ENCODE measurements at places on chromosomes 3 and 15.

DNA sequence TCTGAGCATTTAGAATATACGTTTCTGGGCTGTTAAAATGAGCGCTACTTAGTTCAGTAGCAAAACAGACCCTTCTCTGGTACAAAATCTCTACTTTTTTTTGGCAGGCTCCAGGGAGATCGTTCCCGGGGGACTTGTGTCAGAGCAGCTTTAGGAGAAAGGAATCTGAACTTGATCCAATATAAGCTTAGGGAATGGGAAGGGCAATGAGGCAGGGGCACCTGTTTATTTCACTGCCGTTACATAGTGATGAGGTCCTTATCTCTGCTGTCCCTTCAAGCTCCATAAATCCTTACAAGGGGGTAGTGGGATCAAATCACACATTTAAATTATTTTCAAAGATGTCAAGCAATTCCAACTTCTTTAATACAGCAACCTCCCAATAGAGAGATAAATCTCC, 128.7 kb upstream of the BNIP2 start:
- DNase-seq: no peak

GRCh38 chr15:26891448-26892181, 24.8 kb downstream of the GABRA5 start:
- DNase-seq: no peak

DNA sequence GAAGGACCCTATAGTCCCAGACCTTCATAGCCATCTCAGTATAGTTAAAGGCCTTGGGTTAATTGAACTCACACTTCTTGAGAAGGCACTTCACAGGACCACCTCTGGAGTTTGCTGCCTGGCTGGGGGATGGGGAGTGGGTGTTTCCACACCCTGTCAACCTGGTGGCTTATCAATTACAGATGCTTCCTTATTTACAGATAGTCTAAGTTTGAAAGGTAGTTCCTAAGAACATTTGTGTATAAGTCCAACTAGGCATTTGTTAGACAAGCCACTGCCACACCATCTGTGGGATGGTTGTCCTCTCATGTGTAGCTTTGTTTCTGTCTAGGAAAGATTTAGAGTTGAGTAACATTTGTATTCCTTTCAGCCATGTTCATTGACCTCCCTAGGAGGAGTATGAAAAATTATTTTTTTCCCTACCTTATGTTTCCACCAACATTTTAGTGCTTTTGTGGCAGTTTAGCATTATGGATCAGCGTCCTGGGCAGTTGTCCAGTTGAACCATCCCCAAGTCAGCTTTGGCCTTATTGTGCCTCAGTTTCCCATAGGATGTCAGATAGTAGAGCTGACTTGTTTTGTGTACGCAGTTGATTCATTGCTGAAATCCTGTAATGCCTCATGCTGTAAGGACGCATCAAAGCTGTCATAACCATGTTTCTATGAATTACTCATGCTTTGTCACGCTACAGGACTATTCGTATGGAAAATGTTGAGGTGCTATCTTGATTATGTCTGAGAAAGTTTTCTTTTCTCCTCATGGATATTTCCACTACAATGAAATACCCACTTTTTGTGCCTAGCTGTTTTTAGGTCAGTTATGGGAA, 21.2 kb upstream of the SIAH2 start:
- no peak for DNase-seq

GRCh38 chr15:51203797-51204196, 109.1 kb upstream of the TNFAIP8L3 start:
- DNase-seq: no peak

GRCh38 chr3:30721314-30721634, 114.9 kb downstream of the TGFBR2 start:
- DNase-seq: no peak

DNA sequence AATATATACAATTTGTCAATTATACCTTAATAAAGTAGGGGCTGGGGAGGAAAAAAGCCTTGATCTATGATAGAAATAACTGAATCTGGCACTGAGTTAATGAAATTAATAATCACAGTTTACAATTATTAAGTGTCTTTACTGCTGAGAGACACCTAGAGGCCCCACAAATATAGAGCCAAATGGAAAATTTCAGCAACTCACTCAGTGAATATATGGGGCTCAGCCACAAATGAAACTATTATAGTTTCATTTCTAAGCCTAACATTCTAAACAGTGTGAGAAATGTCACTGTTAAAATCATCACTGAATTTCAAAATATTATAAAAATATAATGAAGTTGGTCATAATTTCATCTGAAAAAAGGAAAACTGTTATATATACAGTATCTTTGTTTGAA, 40.3 kb downstream of the GNB4 start:
- no peak for DNase-seq

- no peak for DNase-seq
Measured at GRCh38 chr15:42716626-42717025, 20.3 kb downstream of the CDAN1 start.

- no peak for DNase-seq
Measured at GRCh38 chr3:114706591-114707232, 412.9 kb downstream of the TIGIT start.

- DNase-seq: no peak
Measured at GRCh38 chr3:128491691-128491940, 1.4 kb downstream of the GATA2 start.

GRCh38 chr15:25829073-25829472, 34.1 kb downstream of the ATP10A start:
- DNase-seq: no peak

GRCh38 chr3:71786551-71786950, 1.6 kb upstream of the PROK2 start:
- DNase-seq: no peak

GRCh38 chr15:26841514-26841913, 25.3 kb upstream of the GABRA5 start:
- no peak for DNase-seq

GRCh38 chr3:31277582-31277981, 255.1 kb upstream of the STT3B start:
- DNase-seq: no peak

DNA sequence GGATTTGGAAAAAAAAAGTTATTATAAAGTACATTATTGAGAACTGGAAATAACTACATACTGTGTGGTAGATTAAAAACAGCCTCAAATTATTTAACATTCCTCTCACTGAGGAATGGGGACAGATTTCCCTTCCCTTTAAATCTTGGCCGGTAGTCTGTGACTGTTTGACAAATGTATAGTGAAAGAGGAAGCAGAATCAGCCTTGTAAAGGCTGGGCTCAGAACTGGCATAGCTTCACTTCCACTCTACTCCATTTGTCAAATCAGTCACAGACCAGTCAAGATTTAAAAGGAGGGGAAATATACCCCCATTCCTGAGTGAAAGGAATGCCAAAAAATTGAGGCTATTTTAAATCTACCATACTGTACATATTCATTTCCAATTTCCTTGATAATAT, 18.2 kb upstream of the B4GALT4 start:
- no peak for DNase-seq

- no peak for DNase-seq
Measured at GRCh38 chr3:18720543-18720942, 295.4 kb upstream of the SATB1 start.

- no peak for DNase-seq
Measured at GRCh38 chr15:88812133-88812532, 8.9 kb downstream of the ACAN start.

GRCh38 chr3:193236599-193236998, 4.4 kb upstream of the PLAAT1 start:
- DNase-seq: no peak

DNA sequence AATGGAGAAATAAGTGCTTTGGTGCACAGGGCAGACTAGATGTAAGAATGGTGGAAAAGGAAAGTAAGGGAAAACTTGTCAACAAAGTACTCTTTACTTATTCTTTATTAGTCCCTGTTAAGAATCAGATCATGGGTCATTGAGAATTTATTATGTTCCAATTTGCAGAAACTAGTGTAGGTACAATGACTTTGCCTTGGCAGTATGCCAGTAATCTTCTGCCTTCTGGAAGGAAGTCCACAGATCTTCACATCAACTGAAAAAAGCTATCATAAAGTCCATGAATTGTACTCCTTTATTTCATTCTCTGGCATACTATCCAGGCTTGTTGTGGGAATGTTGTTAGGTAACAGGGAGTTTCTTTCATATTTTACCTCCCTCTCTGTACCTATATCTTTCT, 88.2 kb upstream of the FLNB start:
- no peak for DNase-seq

DNA sequence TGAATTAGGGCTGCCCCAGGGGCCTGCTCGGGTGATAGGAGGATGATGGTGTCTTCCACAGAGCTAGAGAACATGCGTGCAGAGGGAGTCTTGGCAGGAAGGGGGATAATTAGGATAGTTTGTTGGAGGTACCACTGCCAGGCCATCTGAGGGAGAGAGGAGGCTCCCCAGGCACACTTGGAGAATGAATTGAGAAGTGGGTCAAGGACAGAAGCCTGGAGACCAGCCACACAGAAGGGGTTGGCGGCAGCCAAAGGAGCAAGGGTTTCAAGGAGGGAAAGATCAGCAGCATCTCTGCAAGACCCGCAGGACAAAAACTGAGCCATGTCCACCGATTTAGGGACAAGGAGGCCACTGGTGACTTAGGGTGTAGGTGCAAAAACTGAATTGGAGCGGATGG, 6.9 kb downstream of the SLC28A1 start:
- DNase-seq: no peak

DNA sequence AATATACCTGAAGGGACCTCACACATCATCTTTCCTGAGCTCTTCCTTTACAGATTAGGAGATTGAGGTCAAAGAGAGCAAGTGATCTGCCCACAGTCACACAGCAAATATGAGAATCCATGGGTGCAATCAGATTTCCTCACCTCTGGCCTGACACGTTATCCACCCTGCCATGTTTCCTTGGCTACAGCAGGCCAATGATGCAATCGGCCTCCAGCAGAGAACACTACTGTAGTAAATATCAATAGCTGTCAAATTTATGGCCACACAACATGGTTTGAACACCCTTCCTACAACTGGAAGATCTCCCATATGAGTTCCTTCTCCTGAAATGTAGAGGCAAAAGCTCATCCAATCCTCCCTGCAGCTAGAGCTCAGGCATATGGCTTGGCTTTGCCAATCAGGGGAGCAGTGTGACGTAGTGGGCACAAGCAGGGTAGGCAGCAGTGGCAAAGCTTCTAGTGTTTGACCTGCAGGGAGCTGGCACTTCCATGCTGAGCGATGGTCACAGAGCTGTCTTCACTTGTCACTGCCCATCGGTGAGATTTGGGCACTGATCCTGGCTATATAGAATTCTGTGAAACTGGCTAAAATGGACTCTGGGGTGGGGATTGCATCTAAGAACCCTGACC, 271.3 kb downstream of the TJP1 start:
- no peak for DNase-seq

DNA sequence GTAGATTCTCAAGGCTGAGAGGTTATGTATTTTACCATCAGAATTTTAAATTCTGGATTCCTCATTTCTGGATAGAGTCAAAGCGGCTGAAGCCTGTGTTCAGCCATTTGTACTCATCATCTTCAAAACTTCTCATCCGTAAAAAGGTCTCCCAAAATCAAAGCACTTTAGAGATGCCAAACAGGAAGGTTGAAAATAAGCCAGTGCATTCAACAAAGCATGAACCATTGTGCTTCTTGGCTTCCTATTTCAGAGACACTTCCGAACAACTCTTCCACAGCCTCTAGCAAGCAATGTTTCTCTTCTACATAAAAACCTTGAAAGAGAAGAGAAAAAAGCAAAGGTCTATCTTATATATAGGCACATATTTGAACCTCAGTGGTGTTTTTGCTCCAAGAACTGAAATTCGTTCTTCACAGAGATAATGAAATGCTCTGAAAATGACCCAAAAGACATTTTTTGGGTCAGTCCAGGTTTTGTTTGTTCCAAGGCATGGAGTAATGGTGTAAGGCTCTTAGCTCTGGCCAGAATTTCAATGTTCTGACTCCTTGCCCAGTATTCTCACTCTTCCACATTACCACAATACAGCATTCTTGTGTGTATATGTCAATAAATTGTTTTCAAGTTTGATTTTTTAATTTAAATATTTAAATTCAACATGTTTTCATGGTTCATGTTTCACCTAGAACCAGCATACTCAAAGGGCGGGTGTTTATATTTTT, 163.1 kb downstream of the STAC start:
- no peak for DNase-seq

GRCh38 chr15:41932101-41932500, 38.2 kb upstream of the SPTBN5 start:
- DNase-seq: no peak

GRCh38 chr15:60782316-60782715, 303.4 kb upstream of the ICE2 start:
- DNase-seq: no peak

DNA sequence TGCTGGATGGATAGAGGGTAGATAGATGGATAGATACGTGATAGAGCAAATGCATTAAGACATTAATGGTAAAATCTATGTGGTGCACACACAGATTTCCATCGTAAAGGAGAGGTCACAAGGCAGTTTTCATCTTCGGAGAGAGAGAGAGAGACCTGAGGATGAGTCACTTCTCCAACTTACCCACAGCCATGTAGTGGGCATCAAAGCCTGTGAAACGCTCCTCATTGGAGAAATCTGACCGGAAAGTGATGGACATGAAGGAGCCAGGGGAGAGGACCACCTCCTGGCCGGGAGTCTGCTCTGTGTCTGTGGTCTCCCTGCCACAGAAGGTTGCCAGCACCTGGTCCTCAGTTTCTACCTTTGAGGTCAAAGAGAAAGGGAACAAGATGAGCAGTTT, 29.2 kb downstream of the MASP1 start:
- DNase-seq: no peak

- DNase-seq: no peak
Measured at GRCh38 chr3:10912786-10913185, 79.8 kb upstream of the SLC6A1 start.

GRCh38 chr15:60993948-60994347, 235.2 kb downstream of the RORA start:
- DNase-seq: no peak

DNA sequence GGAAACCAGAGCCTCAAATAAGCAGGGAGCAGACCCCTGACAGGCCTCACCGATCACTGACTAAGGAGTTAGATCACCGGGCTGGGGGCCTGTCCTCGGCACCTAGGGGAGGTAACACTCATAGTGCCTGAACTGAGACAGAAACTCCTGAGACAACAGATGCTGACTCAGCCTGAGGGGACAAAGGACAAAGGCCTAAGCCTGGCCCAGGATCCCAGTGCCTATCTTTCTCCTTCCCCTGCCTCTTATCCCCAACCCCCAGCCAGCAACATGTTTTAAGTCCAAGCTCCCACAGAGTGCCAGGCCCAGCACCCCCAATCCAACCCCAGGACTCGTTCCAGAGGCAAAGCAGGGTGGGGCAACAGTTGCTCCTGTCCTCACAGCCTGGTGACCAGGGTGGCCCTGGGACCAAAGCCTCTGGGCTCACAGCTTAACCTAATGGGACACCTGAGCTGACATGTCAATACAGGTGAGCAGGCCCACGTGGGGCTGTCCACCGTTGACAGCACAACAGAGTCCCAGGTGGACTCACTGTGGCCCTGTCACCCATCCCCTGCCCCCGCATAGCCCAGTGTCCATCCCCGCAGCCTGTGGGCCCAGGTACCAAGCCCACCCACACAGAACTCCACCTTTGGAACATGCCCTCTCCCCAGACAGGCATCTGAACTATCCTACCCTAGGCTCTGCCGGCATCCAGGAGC, 37.4 kb downstream of the ADCY5 start:
- no peak for DNase-seq

GRCh38 chr3:30221619-30222018, 384.8 kb upstream of the TGFBR2 start:
- DNase-seq: no peak

- no peak for DNase-seq
Measured at GRCh38 chr3:177557548-177557947, 360.3 kb upstream of the TBL1XR1 start.

All from CD4-positive, alpha-beta T cell treated with Interleukin-15 for 1 hour (primary cell).